ENCODE measurements at places on chromosomes 4 and X. TPM values are rescaled to one million over a fixed set of nuclear protein-coding genes. Genes with fewer than 3 reads are reported as not detected.

The TIMM17B gene
- total RNA-seq, result 42.4 TPM

- no peak overlapping the region for H3K27ac ChIP-seq
- no peaks in the 10 kb centered on the region for H3K36me3 ChIP-seq
- H3K4me3 ChIP-seq, result no peak overlapping the region
- peaks cover 2% of the 10 kb centered on the region for H3K4me1 ChIP-seq
- DNase-seq, result no peak
These were observed 7.9 kb downstream of the GPR101 start for GRCh38 chrX:137025930-137026329.

DNA sequence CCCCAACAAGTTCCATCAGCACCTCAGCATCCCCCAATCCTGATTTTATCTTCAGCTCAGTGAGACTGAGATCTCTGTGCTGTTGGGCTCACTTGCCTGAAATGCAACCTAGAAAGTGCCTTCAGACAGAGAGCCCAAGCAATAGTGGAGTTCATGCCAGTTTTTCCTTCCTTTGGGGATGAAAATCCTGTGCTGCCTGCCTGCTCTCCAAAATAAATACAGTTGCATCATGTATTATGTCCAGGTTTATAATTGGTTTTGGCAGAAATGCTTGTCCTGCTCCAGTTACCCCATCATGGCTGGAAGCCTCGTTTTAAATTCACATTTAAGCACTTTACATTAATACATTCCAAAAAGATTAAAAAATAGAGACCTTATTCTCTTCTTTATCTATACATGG, 1865.5 kb upstream of the TENM3 start:
- H3K27ac ChIP-seq, result no peak overlapping the region
- H3K27me3 ChIP-seq, result no peaks in the 10 kb centered on the region
- H3K4me3 ChIP-seq, result no peak overlapping the region
- no peak for DNase-seq
- H3K36me3 ChIP-seq, result no peaks in the 10 kb centered on the region

The TREX2 gene
- 0.77 TPM for total RNA-seq

GRCh38 chrX:70264784-70265183, 3.4 kb upstream of the ARR3 start:
- DNase-seq, result no peak
- no peaks in the 10 kb centered on the region for H3K36me3 ChIP-seq
- H3K27ac ChIP-seq, result no peak overlapping the region

The HTRA3 gene
- total RNA-seq, result 23.4 TPM

The CNKSR2 gene
- 14.3 TPM for total RNA-seq

The MAGEB10 gene
- not detected for total RNA-seq

GRCh38 chr4:48949518-48950219, 36.4 kb upstream of the CWH43 start:
- H3K4me1 ChIP-seq, result no peaks in the 10 kb centered on the region
- no peaks in the 10 kb centered on the region for H3K27me3 ChIP-seq
- H3K4me3 ChIP-seq, result no peak overlapping the region
- H3K27ac ChIP-seq, result no peak overlapping the region
- H3K36me3 ChIP-seq, result no peaks in the 10 kb centered on the region

- H3K4me3 ChIP-seq, result no peak overlapping the region
- H3K27ac ChIP-seq, result no peak overlapping the region
- no peaks in the 10 kb centered on the region for H3K27me3 ChIP-seq
- H3K36me3 ChIP-seq, result no peaks in the 10 kb centered on the region
- no peak for DNase-seq
These were observed 22.1 kb upstream of the OPN1LW start for GRCh38 chrX:154121961-154122360.

The CWH43 gene
- total RNA-seq, result not detected

DNA sequence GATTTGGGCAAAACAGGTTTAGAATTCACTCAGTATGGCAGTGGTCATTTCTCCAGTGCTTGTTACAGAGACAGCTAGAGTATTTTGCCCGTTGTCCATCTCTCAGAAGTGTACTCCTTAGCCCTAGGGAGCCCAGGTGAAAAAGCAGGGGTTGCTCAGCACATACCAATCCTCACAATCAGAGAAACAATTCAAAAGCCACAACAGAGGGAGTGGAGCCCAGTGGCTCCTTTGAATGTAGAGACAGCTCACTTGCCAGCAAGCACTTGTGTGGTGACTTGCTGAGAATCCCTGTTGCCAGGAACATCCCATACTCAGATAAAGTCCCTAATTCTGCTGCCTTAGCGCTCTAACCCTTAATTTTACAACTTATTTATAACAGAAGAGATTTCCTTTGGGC, 1488.3 kb downstream of the RPA4 start:
- no peaks in the 10 kb centered on the region for H3K36me3 ChIP-seq
- no peaks in the 10 kb centered on the region for H3K4me1 ChIP-seq
- H3K27ac ChIP-seq, result no peak overlapping the region
- peaks cover 8% of the 10 kb centered on the region for H3K27me3 ChIP-seq

GRCh38 chr4:184792950-184793555, 32.7 kb downstream of the ACSL1 start:
- H3K4me1 ChIP-seq, result no peaks in the 10 kb centered on the region
- no peak overlapping the region for H3K27ac ChIP-seq
- DNase-seq, result no peak
- H3K27me3 ChIP-seq, result no peaks in the 10 kb centered on the region

The GPRASP2 gene
- total RNA-seq, result 101 TPM

The SSX4B gene
- not detected for total RNA-seq

DNA sequence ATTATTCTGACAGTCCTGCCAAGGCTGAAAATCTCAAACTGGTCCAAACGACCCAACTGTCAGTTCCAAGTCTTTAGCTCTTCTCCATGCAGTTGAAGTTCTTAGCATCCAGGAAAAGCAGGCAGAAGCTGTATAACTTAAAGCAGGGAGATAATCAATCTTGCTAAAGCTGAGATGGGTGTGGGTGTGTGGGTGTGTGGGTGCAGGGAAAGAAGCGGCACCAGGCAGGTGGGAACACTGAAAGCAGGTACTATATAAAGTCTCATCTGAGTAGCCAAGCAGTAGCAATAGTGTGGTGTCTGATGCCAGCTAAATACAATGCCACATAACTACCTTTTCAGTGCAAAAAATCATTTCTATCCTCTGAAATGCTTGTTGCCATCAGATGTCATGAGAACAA, 69.7 kb upstream of the EGFL6 start:
- no peak overlapping the region for H3K27ac ChIP-seq
- H3K27me3 ChIP-seq, result peaks cover 34% of the 10 kb centered on the region
- H3K36me3 ChIP-seq, result no peaks in the 10 kb centered on the region
- no peak for DNase-seq
- H3K4me1 ChIP-seq, result no peaks in the 10 kb centered on the region
- no peak overlapping the region for H3K4me3 ChIP-seq

DNA sequence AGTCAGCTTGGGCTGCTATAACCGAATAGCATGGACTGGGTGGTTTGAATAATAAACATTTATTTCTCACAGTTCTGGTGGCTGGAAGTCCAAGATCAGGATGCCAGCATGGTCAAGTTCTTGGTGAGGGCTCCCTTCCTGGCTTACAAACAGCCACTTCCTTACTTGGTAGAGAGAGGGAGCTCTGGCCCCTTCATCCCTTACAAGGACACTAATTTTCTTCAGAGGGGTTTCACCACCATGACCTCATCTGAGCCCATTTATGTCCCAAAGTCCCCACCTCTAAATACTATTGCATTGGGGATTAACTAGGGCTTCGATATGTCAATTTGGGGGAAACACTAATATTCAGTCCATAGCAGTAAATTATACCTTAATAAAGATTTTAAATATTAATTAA, 61.8 kb downstream of the CLNK start:
- no peak overlapping the region for H3K27ac ChIP-seq
- no peak for DNase-seq
- H3K4me1 ChIP-seq, result peaks cover 2% of the 10 kb centered on the region
- no peaks in the 10 kb centered on the region for H3K36me3 ChIP-seq

DNA sequence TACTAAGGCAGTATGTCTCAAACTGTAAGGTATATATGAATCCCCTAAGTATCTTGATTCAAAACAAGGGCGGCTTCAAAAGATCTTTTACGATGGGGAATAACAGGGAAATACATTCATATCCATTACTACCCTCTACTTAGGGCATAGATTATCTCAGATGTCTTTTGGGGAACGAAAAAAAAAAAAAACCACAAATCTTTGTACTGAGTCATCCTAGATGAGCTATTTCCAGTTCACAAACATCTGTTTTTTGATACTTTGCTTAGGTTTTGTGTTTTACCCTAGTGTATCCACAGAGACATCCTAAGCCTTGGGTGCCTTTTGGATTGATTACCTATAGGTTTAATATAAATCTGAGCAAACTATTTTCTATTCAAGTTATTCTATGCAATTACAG, 457.2 kb downstream of the NLGN4X start:
- no peak overlapping the region for H3K4me3 ChIP-seq
- DNase-seq, result no peak
- H3K36me3 ChIP-seq, result no peaks in the 10 kb centered on the region
- H3K4me1 ChIP-seq, result no peaks in the 10 kb centered on the region
- H3K27me3 ChIP-seq, result no peaks in the 10 kb centered on the region
- no peak overlapping the region for H3K27ac ChIP-seq

GRCh38 chr4:81599742-81600380, 128.2 kb upstream of the RASGEF1B start:
- H3K27me3 ChIP-seq, result no peaks in the 10 kb centered on the region
- H3K27ac ChIP-seq, result no peak overlapping the region
- H3K4me1 ChIP-seq, result peaks cover 3% of the 10 kb centered on the region
- no peak for DNase-seq

GRCh38 chr4:7903791-7904516, 35.7 kb downstream of the AFAP1 start:
- no peaks in the 10 kb centered on the region for H3K36me3 ChIP-seq
- peak; percentile 93 for DNase-seq
- peaks cover 41% of the 10 kb centered on the region for H3K4me1 ChIP-seq
- H3K4me3 ChIP-seq, result no peak overlapping the region
- no peaks in the 10 kb centered on the region for H3K27me3 ChIP-seq

DNA sequence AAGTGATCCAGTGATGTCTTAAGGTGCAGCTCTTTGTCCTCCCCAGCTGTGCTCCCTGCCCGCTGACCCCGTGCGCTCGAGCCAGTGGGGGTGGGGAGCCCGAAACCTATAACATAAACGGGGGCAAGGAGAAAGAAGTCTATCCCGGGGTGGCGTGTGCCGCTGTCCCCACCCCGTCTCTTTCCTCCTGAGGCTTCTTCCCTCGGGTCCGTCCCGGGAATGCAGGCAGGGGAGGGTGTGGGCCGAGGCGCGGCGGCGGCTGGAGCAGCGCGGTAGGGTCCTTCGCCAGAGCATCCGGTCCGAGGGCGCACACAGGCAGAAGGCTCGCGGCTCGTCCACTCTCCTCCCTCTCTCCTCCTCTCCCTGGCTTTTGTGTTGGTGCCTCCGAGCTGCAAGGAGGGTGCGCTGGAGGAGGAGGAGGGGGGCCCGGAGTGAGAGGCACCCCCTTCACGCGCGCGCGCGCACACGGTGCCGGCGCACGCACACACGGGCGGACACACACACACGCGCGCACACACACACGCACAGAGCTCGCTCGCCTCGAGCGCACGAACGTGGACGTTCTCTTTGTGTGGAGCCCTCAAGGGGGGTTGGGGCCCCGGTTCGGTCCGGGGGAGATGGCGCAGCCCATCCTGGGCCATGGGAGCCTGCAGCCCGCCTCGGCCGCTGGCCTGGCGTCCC, at the start of gene RAB33A:
Gene RAB33A (plus strand): TSS at position 517 of the 681 bp plus-strand sequence. CDS start 101 bp downstream, at position 618.
- peak within 1 kb of the TSS; percentile 77 for H3K27ac ChIP-seq
- no peaks in the 10 kb centered on the region for H3K36me3 ChIP-seq
